ENCODE measurements at places on chromosomes 11 and 22.

DNA sequence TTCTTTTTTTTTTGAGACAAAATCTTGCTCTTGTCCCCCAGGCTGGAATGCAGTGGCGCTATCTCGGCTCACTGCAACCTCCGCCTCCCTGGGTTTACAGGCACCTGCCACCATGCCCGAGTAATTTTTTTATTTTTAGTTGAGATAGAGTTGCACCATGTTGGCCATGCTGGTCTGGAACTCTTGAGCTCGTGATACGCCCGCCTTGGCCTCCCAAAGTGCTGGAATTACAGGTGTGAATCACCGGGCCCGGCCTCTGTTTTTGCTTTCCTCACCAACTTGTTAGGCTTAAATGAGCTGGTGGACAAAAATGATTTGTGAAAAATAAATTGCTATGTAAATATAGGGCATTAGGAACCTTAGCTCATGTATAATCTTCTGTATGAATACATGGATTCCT, 3.5 kb downstream of the MEI1 start:
- DNase-seq, result no peak

GRCh38 chr22:49999946-50000586, 12.5 kb downstream of the IL17REL start:
- DNase-seq, result no peak

- no peak for DNase-seq
These were observed 6.0 kb downstream of the OSM start for GRCh38 chr22:30260682-30261081.

DNA sequence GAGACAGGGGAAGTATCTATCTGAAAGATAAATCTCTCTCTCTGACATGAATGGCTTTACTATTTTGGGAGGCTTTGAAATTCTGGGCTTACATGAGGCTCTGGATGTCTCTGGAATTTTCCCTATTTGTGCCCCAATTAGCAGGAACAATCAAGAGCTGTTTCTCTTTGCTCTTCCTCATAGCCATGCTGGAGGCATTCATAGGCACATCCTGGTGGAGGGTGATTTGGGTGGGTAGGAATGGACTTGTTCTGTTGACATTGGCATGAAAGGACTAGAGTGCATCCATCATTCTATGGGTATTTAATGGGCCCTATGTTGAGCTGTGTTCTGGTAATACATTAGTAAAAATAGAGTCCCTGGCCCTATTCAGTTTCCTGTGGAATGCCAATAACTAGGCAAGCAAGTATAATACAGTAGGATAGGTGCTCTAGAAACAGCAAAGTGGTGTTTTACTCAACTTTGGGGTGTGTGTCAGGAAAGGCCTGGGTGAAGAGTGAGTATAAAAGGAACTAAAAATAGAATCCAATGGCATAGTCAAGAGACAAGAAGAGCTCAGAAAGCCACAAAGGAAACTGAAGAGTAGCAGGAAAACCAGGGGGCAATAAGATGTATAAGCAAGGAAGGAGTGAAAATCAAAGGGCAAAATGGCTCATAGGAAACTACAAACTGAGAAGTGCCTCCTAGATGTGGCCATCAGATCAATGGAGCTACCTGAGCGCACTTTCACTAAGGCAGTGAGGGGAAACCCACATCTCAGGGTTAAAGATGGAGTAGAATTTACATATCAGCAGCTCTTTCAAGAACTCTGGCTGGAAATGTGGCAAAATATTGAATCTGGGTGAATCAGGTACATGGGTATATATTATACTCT, 45.0 kb downstream of the CWC15 start:
- DNase-seq, result no peak

- no peak for DNase-seq
These were observed 37.8 kb downstream of the PPP6R3 start for GRCh38 chr11:68498321-68498720.

DNA sequence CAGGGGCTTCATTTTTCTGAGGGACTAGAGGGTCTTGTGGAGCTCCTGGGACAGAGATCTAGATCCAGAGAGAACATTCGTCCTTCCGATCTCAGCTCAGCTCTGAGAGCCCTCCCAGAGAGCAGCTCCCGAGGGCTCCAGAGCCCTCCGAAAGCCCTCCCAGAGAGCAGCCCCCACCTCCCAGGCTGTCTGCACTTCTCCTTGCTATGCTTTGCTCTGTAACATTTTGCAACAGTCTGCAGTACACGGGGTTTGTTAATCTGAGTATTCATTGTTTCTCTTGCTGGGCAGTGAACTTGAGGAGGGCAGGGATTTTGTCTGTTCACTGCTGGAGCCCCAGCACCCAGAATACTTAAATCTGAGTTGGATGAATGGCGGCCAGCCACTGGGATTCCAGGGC, 2.6 kb downstream of the GGA1 start:
- no peak for DNase-seq

DNA sequence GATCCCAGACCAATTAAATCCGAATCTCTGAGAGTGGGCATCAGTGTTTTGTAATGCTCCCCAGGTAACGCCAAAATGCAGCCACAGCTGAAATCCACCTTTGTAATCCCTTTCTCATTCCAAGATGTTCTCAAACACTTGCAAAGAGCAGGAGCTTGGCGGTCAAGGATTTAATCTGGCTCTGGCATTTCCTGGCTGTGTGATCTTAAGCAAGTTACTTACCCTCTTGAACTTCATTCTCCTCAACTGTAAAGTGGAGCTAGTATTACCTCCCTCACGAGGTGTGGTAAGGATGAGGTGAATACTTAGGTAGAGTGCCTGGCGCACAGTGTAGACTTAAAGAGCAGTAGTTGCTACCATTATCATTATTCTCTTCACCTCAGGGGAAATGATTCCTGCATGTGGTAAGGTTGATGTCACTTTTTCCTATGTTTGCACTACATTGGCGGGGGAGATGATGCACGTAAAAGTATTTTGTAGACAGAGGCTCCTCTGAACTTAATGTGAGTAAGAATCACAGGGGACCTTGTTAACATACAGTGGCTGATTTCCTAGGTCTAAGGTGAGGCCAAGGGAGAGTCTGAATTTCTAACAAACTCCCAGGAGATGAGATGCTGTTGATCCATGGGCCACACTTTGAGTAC, 210.4 kb upstream of the PITPNB start:
- DNase-seq, result no peak
